Left lung (tissue), 14 donors: ENCODE measurements at places on chromosomes 11 and 22.

- no peak for DNase-seq
Observed at GRCh38 chr11:1502954-1503707, 16.6 kb upstream of the MOB2 start.

GRCh38 chr11:118688851-118689502, 9.5 kb upstream of the TREH start:
- DNase-seq, result no peak

- DNase-seq, result peak; percentile 39
Observed at GRCh38 chr11:95229993-95230809, 801 bp downstream of the SESN3 start.

GRCh38 chr11:127042445-127042844, 41.9 kb upstream of the KIRREL3 start:
- DNase-seq, result no peak

GRCh38 chr11:46755962-46756361, 36.9 kb downstream of the F2 start:
- no peak for DNase-seq

GRCh38 chr11:119616586-119617339, 112.2 kb downstream of the NECTIN1 start:
- no peak for DNase-seq

DNA sequence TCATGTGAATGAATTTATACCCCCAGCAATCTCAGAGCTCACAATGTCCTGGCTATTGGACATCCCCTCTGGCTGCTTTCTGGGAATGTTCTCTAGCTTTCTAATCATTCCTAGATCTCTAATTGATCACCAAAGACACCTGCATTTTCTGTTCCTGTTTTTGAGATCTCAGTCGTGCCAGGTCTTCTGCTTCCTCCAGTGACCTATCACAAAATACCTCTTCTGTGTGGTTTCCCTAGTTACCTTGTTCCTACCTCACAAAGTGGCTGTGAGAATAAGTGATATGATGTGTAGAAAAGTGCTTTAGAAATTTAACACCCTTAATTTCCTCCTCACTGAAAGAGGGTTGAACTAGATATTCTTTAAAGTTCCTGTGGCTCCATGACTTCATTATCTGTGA, 92.2 kb downstream of the LUZP2 start:
- DNase-seq, result no peak

DNA sequence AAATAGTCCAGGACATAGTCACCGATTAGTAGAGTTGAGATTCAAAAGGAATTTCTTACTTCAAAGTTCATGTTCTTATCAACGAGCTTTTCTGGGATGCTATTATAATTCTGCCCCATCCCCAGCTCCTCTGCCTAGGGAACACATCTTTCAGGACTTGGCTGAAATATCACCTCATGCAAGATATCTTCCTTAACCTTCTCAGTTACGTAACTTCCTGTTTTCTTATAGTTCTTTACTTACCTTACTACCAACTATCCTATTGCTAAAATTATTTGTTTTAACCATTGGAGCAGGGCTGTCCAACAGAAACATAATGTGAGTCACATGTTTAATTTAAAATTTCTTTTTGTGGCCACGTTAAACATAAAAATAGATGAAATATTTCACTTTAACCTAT, 2.3 kb downstream of the NARS2 start:
- DNase-seq, result no peak

- DNase-seq, result peak; percentile 57
Observed at GRCh38 chr11:68678031-68678441, 6.3 kb upstream of the GAL start.

DNA sequence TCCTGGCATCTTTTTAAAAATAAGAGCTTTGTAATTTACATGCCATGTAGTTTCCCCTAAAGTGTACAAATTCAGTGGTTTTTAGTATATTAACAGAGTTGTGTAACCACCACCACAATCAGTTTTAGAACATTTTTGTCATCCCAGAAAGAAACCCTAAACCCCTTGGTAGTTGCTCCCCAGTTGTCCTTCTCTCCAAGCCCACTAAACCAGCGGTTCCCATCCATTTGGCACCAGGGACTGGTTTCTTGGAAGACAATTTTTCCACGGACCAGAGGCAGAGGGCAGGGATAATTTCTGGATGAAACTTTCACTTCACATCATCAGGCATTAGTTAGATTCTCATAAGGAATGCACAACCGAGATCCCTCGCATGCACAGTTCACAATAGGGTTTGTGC, 22.6 kb downstream of the CABIN1 start:
- DNase-seq, result no peak

GRCh38 chr22:24011735-24012068, 598 bp downstream of the CABIN1 start:
- peak; percentile 18 for DNase-seq

- DNase-seq, result no peak
Observed at GRCh38 chr11:14275076-14275475, 83.9 kb downstream of the RRAS2 start.

- no peak for DNase-seq
Observed at GRCh38 chr11:116547571-116547970, 225.2 kb downstream of the BUD13 start.

DNA sequence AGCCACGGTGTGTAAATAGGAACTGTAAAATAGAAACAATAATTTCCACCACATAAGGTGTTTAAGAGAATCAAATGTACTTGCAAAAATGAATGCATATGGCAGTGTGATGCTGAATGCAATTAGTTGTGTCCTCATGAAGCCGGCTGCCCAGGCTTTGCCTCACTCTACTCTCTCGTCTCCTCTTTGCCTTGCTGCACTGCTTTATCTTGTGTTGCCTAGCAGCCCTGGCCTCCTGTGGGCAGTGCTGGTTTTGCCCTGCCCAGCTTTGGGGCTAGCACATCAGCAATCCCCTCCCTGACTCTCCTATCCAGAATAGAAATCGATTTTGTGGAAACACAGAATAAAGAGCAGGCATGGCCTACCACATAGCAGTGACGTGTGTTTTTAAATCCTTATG, 30.0 kb downstream of the LRRC32 start:
- DNase-seq, result peak; percentile 14

GRCh38 chr22:46150655-46151477, 540 bp downstream of the PPARA start:
- DNase-seq, result peak; percentile 17

DNA sequence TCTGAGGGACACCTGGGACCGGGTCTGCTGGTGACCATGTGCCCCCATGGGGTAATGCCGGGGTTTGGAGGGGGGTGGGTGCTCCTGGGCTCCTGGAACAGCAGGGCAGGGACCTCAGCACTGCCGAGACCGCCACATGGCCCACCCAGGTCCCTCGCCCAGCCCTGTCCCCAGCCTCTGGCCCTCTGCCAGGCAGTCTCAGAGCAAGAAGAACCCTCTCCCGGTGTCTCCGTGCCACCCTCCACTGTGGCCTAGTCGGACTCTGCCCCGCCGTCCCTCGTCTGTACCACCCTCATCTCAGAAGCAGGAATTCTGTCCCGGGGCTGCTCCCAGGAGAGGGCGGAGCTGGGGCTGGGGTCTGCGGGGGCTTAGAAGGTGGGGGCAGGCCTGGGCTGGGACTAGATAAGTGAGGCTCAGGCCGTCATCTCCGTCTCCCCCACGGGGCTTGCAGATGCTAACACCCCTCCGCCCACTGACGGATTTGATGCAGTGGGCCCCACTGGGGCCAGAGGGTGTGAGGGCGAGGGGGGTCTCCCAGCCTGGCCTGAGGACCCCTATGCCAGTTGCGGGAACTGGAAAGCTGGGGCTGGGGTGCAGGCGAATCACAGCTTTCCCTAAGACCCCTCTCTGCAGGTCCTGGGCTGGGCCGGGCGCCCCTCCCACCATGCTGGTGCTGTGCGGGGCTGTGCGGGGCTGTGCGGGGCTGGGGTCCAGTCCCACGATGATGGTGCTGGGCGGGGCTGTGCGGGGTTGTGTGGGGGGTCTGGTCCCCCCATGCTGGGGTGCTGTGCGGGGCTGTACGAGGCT, 1.1 kb downstream of the MUC5AC start:
- no peak for DNase-seq

DNA sequence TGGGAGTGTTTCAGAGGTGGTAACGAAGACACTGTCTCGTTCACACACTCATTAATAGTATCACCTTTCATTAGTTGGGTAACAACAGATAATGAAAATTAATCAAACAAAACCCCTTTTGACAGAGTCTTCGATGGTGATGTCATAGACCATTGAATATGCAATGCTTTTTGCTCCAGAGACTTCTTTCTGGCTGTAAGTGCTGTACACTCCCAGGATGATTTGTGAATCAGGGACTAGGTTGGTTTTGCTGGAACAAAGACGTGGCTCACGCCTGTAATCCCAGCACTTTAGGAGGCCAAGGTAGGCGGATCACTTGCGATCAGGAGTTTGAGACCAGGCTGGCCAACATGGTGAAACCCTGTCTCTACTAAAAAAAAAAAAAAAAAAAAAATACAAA, 9.5 kb upstream of the RASSF10 start:
- DNase-seq, result no peak

GRCh38 chr11:94853836-94854235, 85.7 kb downstream of the AMOTL1 start:
- DNase-seq, result no peak

- DNase-seq, result no peak
Observed at GRCh38 chr11:31972623-31973022, 118.3 kb upstream of the RCN1 start.

- peak; percentile 39 for DNase-seq
Observed at GRCh38 chr11:11243590-11244469, 109.2 kb downstream of the CSNK2A3 start.

- peak; percentile 18 for DNase-seq
Observed at GRCh38 chr11:77619576-77620198, 17.9 kb downstream of the CLNS1A start.

DNA sequence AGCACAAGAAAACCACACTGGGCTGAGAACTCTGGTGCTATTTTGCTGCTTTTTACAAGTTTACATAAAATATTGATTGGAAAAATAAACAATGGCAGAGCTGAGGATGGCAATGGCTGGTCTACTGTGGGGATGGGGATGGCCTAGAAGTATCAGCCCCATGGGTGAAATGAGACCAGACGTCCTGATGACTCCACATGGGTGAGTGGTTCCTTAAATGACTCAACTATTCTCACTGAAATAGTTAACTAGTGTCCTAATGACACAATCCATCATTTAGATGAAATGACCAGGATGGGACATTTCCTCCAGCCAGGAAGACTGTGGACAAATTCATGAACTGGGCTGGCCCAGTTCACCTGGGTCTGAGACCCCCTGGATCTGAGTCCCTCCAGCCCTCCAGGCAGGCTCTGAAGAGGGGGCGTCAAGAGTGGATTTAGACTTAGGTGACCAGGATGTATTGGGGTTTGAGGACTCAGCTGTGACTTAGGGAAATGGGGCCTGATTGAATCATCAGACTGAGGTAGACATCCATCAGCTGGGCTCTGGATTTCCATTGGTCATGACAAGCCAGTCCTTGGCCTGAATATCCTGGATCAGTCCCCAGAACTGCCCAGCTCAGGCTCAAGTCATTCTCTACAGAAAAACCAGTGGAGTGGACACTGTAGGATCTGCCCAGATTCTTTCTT, 98.2 kb upstream of the IGLL5 start:
- no peak for DNase-seq

- DNase-seq, result no peak
Observed at GRCh38 chr11:31628111-31628510, 118.5 kb downstream of the ELP4 start.

- no peak for DNase-seq
Observed at GRCh38 chr11:134207538-134208239, 16.1 kb downstream of the NCAPD3 start.

DNA sequence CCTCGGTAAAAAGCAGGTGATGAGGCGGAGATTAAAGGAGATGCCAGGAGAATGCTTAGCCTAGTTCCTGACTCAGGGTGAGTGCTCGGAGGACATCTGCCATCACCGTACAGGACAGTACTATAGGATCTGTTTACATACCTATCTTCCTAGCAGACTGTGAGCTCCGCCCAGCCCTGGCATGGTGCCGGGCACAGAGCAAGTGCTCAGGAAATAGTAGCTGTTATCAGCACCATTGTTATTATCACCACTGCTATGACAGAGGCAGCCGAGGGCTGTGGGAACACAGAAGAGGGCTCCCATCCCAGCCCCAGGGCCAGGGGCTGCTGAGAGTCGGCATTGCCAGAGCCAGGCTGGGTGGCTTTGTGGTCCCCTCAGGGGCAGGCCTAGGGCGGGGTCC, 642 bp upstream of the SEPTIN3 start:
- no peak for DNase-seq

GRCh38 chr11:38446336-38446735, 1848.3 kb upstream of the RAG2 start:
- DNase-seq, result no peak

GRCh38 chr11:128694618-128695481, 978 bp downstream of the FLI1 start:
- DNase-seq, result peak; percentile 60

DNA sequence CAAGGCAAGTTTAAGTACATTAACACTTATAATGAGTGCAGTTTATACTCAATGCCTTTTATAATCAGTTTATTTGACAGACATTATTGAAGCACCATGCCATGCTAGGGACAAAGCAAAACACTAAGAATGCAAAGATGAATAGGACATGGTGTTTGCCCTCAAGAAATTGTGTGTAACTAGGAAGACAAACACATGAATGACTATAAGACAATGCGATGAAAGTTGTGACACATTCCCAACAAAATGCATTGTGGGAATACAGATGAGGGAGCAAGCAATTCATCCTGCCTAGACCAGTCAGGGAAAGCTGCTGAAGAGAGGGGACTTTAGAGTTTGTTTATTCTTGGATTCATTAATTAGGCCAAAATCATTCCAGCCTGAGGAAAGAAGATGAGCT, 133.8 kb upstream of the TRPC6 start:
- no peak for DNase-seq

DNA sequence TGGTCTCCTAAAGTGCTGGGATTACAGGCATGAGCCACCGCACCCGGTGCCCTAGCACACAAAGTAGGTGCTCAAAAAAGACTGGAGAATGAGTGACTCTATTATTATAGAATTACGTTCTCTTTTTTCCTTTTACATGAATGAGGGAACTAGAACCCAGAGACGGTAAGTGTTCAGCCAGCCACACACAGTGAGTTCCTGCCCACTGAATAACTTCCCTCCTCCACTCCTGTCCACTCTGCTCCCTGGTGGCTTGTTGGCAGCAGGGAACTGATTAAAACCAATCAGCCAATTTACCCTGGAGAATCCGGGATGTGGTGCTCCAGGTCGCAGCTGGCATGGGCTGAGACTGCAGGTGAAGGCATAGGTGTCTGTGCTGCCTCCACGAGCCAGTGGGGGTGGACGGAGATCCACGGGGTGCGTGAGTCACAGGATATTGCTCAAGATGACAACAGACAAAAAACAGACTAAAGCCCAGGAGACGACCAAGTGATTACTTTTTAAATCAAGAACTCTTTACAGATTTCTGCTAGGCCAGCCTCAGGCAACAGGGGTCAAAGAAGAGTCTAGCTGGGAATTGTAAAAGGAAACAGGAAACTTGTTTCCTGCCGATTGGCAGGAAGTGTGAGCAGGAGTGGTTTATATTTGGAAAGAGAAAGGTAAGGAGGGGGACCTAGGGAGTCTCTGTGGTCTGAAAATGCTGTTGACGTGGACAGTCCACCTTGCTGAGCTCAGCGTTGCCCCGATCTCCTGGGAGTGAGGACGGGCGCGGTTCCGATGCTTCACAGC, 95.2 kb upstream of the TP53I11 start:
- DNase-seq, result peak; percentile 65

GRCh38 chr11:33874433-33874832, 17.4 kb downstream of the LMO2 start:
- no peak for DNase-seq
